ENCODE measurements at places on chromosomes 12 and 14. TPM values are rescaled to one million over a fixed set of nuclear protein-coding genes. Genes with fewer than 3 reads are reported as not detected.

EIF2S1 gene
- 64.4 TPM for total RNA-seq

KRT78 gene
- not detected for total RNA-seq

POTEM gene
- not detected for total RNA-seq

CAND1 gene
- total RNA-seq = 24.8 TPM

CHMP4A gene
- total RNA-seq = 31.6 TPM

AHNAK2 gene
- total RNA-seq = 5.7 TPM

LHX5 gene
- not detected for total RNA-seq

IL22 gene
- total RNA-seq = not detected

IL26 gene
- total RNA-seq = not detected

DNA sequence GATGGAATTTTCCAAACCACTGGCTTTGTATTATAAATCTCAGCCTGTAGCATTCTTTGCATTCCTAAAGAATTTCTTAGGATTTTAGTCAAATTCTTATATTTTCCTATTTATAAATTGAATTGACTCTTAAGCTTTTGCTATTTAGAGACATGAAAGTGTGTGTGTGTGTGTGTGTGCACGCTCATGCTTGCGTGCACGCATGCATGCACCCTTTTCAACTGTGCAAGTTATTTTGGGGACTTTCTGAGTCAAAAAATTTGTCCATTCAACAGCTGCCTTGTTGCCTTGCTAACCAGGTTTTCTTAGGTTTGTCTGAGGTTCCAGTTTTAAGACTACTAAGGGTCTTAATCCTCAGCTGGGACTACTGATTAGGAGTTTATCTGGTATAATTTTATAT is 42.6 kb downstream of the GPATCH2L start:
- no peaks in the 10 kb centered on the region for H3K4me1 ChIP-seq
- H3K36me3 ChIP-seq = peaks cover 79% of the 10 kb centered on the region
- H3K27ac ChIP-seq = no peak overlapping the region
- H3K4me3 ChIP-seq = no peak overlapping the region
- no peaks in the 10 kb centered on the region for H3K27me3 ChIP-seq

GRCh38 chr14:59305231-59305630 is 116.8 kb downstream of the DAAM1 start:
- H3K36me3 ChIP-seq = no peaks in the 10 kb centered on the region
- no peak for DNase-seq
- H3K4me1 ChIP-seq = peaks cover 77% of the 10 kb centered on the region
- H3K27ac ChIP-seq = no peak overlapping the region
- no peak overlapping the region for H3K4me3 ChIP-seq

DNA sequence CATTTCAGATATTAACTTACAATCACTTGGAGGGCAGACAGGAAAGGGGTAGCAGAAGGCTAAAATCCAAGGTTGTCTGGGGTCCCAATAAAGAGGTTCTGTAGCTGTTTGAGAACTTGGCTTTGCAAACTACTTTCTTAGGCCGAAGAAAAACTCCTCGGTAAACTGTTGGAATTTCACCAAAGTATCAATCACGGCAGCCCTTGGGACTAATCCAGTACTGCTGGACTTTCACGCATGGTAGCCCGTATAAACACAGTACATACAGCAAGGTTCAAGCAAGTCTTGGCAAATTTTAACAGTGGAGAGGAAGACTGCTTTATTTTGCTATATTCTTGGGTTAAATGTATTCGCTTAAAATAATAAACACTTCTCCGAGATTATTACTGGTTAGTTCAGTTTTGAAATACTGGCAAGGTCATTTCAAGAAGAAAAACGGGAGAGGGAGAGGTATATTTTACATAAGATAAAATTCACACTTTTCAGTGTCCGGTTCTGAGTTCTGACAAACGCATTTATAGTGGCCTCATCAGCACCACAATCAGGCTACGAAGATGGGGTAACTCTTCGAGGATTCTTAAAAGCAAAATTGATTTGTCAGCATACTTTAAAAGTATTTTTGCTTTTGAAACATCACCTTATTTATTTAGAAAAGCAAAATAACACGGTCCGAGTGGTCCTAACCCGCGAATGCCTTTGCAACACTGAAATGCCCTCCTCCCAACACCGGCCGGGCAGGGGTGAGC is 1.3 kb downstream of the SETD3 start:
- H3K4me3 ChIP-seq = peak overlapping the region; percentile 97
- no peaks in the 10 kb centered on the region for H3K36me3 ChIP-seq
- H3K4me1 ChIP-seq = peaks cover 64% of the 10 kb centered on the region

DNA sequence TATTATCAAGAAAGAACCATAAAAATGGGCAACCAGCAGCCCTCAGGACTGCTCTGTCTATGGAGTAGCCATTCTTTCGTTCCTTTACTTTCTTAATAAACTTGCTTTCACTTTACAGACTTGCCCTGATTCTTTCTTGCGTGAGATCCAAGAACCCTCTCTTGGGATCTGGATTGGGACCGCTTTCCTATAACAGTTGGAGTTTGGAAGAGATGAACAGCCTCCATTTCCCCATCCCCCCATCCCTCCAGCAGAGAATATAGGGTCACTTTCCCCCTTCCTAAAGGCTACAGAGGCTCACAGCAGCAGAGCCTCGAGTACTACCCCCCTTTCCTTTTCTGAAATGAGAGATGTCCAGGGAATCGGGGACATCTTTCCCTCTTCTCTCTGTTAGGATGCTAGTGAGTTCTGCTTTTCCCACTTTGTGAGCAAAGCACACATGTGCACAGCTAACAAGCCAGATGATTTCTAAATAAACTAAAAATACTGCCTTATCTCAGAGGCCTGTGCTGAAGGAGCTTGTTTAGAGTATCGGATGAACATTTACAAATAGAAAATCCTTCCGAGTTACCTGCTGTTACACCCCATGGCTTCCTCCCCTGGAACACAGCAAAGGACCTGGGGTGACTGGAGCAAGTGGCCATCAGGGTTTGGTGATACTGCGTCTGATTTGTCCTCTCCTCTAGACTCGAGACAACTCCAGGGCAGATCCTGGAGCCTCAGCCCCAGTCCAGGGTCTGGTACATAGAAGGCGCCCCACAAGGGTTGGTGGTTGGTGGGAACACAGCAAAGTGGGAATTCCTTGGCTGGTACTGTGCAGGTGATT is 144.2 kb downstream of the SLC38A6 start:
- no peaks in the 10 kb centered on the region for H3K27me3 ChIP-seq
- no peaks in the 10 kb centered on the region for H3K36me3 ChIP-seq
- H3K27ac ChIP-seq = no peak overlapping the region
- DNase-seq = no peak

GRCh38 chr12:91565846-91566245 is 383.2 kb upstream of the DCN start:
- no peak overlapping the region for H3K4me3 ChIP-seq
- no peak for DNase-seq
- no peaks in the 10 kb centered on the region for H3K4me1 ChIP-seq
- H3K27ac ChIP-seq = no peak overlapping the region

DNA sequence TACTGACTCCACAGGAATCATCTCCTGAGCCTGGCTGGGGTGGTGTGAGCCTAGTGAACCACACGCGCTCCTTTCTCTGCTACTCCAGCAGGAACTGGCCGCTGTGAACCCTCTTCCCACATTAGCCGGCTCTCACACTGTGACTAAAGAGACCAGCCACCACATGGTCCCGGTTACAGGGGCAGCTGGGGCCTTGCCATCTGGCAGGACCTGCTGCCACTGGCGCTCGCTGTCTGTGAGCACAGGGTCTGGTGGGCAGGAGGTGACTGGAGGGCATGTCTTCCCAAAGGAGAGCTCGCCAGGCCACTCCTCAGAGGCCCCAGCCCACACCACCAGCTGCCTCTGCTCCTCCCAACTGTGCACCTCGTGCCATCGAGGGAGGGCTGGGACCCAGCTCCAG is 99.3 kb downstream of the SINHCAF start:
- H3K36me3 ChIP-seq = no peaks in the 10 kb centered on the region
- no peaks in the 10 kb centered on the region for H3K4me1 ChIP-seq
- H3K4me3 ChIP-seq = no peak overlapping the region
- H3K27ac ChIP-seq = no peak overlapping the region
- no peak for DNase-seq

DNA sequence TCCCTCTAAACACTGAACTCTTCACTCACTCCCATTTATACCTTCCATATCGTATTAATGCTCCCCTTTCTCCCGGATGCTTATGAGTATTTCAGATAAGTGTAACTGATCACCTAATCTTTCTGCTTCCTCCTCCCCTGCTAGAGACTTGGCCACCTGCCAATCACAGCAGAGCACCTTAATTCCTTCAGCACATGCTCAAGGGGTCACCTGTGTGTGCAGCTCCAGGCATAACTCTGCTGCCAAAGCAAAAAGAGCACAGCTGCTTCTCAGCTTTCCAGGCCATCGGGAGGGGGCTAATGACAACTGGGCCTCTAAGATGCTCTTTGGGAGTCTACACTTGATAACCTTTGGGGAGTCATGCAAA is 106.9 kb upstream of the DYRK2 start:
- no peak for DNase-seq
- no peaks in the 10 kb centered on the region for H3K27me3 ChIP-seq
- H3K36me3 ChIP-seq = no peaks in the 10 kb centered on the region
- H3K27ac ChIP-seq = no peak overlapping the region
- no peak overlapping the region for H3K4me3 ChIP-seq

GRCh38 chr12:48936379-48936979 is 11.2 kb upstream of the FKBP11 start:
- DNase-seq = peak; percentile 79
- H3K4me3 ChIP-seq = no peak overlapping the region
- no peak overlapping the region for H3K27ac ChIP-seq
- no peaks in the 10 kb centered on the region for H3K4me1 ChIP-seq
- no peaks in the 10 kb centered on the region for H3K27me3 ChIP-seq

DNA sequence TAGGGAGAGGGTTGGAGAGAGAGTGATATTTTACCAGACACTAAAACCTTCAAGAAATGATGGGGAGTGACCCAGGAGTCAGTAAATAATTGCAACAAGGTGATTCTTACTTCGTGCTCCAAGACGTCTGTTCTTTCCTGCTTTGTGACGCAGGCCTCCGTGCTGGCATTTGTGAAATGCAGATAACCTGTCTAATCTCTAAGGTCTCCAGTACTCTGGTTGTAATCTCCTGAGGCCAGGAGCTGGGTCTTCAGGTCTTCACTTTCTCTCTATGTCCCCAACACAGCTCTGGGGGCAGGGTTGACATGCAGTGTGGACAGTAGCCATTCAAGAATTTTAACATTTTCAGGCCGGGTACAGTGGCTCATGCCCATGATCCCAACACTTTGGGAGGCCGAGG is 53.1 kb downstream of the CD9 start:
- no peak overlapping the region for H3K27ac ChIP-seq
- no peaks in the 10 kb centered on the region for H3K36me3 ChIP-seq
- no peaks in the 10 kb centered on the region for H3K4me1 ChIP-seq
- H3K27me3 ChIP-seq = no peaks in the 10 kb centered on the region
- H3K4me3 ChIP-seq = no peak overlapping the region
- DNase-seq = no peak

- H3K4me3 ChIP-seq = no peak overlapping the region
- no peaks in the 10 kb centered on the region for H3K4me1 ChIP-seq
- no peak overlapping the region for H3K27ac ChIP-seq
- DNase-seq = no peak
Measured at GRCh38 chr12:69919495-69919894, 94.5 kb downstream of the MYRFL start.

DNA sequence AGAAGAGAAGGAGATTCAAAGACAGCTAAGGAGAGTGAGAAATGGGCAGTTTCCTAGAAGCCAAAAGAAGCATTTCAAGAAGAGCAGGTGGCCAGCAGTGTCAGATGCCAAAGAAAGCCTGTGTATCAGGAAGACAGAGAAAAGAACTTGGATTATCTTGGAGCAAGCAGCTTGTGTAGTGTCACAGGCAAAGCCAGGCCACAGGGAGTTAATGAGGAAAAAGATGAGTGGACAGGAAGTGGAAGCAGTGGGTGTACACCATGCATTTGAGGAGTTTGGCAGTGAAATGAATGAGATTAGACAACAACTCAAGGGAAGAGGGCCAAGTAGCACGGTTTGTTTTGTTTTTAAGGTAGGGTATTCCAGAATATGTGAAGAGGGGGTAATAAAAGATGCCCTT is 5.6 kb upstream of the MYH7 start:
- peaks cover 67% of the 10 kb centered on the region for H3K4me1 ChIP-seq
- no peaks in the 10 kb centered on the region for H3K36me3 ChIP-seq
- no peak overlapping the region for H3K4me3 ChIP-seq
- H3K27ac ChIP-seq = peak overlapping the region; percentile 92
- H3K27me3 ChIP-seq = no peaks in the 10 kb centered on the region

- no peaks in the 10 kb centered on the region for H3K4me1 ChIP-seq
- no peak overlapping the region for H3K27ac ChIP-seq
- no peak for DNase-seq
- H3K4me3 ChIP-seq = no peak overlapping the region
Measured at GRCh38 chr14:106230071-106230470, 703.7 kb downstream of the TMEM121 start.

GRCh38 chr12:115528466-115528865 is 749.0 kb downstream of the MED13L start:
- no peak overlapping the region for H3K27ac ChIP-seq
- H3K4me3 ChIP-seq = no peak overlapping the region
- H3K27me3 ChIP-seq = no peaks in the 10 kb centered on the region
- no peaks in the 10 kb centered on the region for H3K4me1 ChIP-seq

DNA sequence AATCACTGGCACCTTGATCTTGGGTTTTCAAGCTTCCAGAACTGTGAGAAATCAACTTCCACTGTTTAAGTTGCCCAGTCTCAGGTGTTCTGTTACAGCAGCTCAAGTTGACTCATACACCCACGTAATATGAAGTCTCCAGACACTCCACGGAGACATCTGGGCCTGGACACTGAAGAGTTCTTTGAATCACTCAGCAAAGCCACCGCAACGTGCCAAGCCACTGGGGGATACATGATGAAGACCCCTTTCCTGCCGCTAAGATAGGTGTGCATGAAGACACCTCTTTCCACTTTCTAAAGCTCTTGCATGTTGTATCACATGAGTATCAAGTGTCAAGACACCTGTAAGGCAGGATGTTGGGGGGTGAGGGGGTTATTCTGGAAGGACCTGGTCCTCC is 311.7 kb upstream of the RTL1 start:
- no peaks in the 10 kb centered on the region for H3K36me3 ChIP-seq
- H3K4me1 ChIP-seq = no peaks in the 10 kb centered on the region
- H3K4me3 ChIP-seq = no peak overlapping the region
- H3K27me3 ChIP-seq = no peaks in the 10 kb centered on the region

DNA sequence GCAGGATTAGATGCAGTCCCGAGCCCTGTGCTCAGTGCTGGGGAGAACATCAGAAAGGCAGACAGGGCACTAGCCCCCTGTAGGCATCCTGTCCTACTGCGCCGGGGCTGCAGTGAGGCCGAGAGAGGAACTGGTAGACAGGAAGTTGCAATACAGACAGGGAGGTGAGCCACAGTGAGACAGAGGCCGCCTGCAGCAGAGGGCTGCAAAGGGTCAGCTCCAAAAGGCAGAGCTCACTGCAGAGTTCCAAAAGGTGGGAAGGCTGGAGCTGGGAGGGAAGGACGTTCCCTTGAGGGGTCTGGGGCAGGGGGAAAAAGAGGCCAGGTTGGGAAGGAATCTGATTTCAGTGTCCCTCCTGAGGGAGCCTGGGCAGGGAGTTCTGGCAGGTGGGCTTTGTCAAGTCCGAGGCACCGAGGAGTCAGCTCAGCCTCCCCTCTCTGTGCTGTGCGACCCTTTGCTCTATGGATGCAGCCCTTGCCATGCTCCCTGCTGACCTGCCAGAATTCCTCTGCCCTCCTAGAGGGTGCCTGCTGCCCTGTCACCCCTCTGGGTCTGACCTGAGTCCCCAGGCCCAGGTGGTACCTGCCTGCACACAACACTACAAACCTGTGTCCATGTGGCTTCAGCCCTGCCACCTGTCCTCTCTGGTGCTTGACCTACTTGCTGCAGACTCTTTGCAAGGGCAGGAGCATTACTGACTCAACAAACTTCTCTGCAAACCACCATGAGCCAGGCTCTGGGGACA is 63.5 kb downstream of the PRMT8 start:
- DNase-seq = no peak
- no peaks in the 10 kb centered on the region for H3K36me3 ChIP-seq
- H3K27ac ChIP-seq = no peak overlapping the region
- no peak overlapping the region for H3K4me3 ChIP-seq

- H3K27me3 ChIP-seq = no peaks in the 10 kb centered on the region
- peak overlapping the region; percentile 89 for H3K4me3 ChIP-seq
- H3K27ac ChIP-seq = peak overlapping the region; percentile 100
Measured at GRCh38 chr14:75277008-75277814, 1.4 kb upstream of the FOS start.
